ENCODE measurements at places on chromosomes 4 and X.

- no peak for DNase-seq
Measured at GRCh38 chr4:80489798-80490197, 154.3 kb downstream of the CFAP299 start.

DNA sequence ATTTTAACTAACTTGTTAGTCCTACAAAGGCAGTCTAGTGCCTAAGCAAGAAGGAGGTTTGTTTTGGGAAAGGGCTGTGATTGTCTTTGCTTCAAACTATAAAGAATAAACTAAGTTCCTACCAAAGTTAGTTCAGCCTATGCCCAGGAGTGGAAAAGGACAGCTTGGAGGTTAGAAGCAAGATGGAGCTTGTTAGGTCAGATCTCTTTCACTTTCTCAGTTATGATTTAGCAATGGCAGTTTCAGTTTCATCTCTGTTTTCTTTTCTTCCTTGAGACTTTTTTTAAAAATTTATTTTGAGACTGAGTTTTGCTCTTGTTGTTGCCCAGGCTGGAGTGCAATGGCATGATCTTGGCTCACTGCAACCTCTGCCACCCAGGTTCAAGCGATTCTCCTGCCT lies 82.9 kb upstream of the NLGN4X start:
- DNase-seq, result no peak

DNA sequence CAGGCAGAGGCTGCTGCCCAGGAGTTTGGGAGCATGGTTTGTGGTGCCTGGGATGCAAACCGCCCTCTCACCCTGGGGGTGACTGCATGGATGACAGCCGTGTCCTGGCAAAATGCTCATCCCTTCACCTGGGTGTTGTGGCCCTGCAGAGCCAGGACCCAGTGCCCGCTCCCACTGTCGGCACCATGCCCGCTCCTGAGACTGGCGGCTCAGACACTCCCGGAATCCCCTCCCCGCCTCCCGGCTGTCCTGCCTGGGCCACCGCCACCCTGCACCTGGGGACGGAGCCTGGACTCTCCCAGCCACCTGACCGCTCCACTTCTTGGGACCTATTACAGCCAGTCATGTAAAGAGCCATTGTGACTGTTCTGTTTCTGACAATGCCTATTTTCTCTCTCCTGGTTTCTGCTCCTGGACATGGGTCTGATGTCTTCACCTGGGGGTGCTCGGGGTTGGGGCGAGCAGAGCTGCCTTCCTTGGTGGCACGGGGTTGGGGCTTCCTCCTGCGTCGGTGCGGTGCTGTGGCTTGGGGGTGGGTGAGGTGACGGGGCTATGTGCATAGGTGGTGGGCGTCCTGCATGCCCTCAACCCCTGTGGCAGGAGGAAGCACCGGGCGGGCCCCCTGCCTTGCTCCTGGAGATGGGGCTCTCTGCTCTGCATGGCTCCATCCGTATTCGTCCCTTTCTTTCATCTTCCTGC lies 30.9 kb downstream of the LRPAP1 start:
- no peak for DNase-seq

DNA sequence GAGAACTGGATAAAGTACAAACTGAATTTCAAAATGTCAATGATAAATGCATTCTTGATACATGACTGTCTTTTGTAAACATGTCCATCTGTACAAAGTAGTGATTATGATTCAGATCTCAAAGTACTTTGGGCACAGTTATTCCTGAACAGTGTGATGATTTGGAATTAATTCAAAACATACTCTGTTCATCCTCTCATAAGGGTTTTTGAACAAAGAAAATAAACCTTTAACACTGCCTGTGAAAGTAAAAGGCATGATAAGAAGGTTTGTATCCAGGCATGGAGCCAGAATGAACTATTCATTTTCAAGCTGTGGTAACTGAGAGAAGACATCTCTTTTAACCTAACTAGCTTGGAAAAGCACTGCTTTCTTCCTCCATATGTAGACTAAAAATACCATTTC lies 883 bp upstream of the KLHL4 start:
- DNase-seq, result peak; percentile 18

GRCh38 chr4:185950891-185951290 lies 118.1 kb upstream of the TLR3 start:
- peak; percentile 14 for DNase-seq

GRCh38 chr4:151627491-151627890 lies 133.3 kb downstream of the GATB start:
- no peak for DNase-seq

- no peak for DNase-seq
Measured at GRCh38 chr4:184849185-184849584, 23.4 kb upstream of the ACSL1 start.

Data from renal cortical epithelial cell (primary cell).